ENCODE measurements at places on chromosomes 7 and 10.
A peak's percentile ranks its signal among the peaks of the same experiment; 100 is the strongest.

- DNase-seq: no peak
Measured at GRCh38 chr7:87199241-87199640, 20.3 kb downstream of the TMEM243 start.

- no peak for DNase-seq
Measured at GRCh38 chr7:40092182-40092581, 42.2 kb downstream of the MPLKIP start.

DNA sequence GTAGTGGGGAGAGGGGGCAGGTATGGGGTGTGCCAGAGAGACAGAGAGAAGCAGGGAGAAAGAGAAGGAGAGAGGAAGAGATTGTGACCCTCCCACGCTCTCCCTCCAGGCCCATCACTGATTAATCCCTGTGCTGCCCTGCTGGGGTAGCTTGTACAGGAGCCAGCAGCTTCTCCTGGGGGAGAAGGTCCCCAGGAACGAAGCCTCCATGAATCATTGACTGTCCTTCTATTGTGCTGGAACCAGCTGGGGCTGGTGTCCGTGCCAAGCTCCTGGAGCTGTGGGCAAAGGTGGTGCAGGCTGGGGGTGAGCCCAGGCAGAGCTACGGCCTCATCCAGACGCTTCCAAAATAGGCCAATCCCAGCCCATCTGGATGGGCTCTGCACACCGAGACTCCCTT lies 20.9 kb downstream of the AQP1 start:
- DNase-seq: no peak

DNA sequence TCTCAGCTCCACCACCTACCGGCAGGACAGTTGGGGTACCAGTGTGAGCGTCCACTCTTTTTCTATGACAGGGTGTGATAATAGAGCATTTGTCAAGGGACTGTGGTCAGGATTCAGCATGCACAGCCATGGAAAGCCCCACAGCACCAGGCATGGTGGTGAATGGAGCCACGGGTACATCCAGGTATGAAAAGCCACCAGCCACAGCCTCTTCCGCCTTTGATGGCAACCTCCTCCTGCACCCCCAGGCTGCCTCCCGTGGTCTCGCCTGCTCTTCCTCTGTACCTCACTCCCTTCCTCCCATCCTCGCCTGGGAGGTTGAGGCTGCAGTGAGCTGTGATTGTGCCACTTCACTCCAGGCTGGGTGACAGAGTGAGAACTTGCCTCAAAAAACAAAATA lies 90.2 kb upstream of the CHST15 start:
- DNase-seq: no peak

DNA sequence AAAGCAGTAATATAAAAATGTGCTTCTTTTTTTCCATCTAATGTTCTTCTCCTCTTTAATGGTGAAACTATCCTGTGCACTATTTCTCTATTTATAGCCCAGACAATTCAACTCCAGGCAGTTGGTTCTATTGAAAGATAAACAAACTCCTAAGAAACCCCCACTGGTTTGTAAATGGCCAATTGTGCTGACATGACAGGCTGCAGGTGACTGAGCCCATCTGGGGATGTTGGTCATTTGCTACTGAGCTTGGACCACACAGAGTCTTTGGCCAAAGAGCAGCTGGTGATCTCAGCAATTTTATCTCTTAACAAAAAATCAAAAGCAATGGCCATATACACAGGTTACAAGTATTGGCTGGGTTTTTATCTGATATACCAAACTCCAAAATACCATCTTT lies 631.8 kb upstream of the CELF2 start:
- DNase-seq: no peak

- DNase-seq: no peak
Measured at GRCh38 chr10:100968863-100969186, 479 bp upstream of the SEMA4G start.

DNA sequence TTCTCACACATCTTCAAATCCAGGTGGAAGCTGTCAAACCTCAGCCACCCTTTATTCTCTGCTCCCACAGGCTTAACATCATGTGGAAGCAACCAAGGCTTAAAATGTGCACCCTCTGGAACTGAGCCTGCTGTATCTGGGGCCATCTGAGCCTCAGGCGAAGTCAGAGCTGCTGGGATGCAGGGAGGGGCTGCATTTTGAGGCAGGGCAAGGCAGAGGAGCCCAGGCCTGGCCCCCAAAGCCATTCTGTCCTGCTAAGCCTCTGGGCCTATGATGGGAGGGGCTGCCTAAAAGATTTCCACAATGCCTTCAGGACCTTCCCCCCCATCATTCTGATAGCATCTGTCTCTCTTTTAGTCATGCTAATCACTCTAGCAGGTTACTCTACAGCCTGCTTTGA lies 51.7 kb upstream of the COBL start:
- no peak for DNase-seq

GRCh38 chr7:142063551-142064442 lies 47.7 kb upstream of the MGAM2 start:
- no peak for DNase-seq

- DNase-seq: no peak
Measured at GRCh38 chr7:68394131-68394530, 1204.1 kb upstream of the AUTS2 start.

- no peak for DNase-seq
Measured at GRCh38 chr7:16202303-16202702, 219.0 kb downstream of the CRPPA start.

DNA sequence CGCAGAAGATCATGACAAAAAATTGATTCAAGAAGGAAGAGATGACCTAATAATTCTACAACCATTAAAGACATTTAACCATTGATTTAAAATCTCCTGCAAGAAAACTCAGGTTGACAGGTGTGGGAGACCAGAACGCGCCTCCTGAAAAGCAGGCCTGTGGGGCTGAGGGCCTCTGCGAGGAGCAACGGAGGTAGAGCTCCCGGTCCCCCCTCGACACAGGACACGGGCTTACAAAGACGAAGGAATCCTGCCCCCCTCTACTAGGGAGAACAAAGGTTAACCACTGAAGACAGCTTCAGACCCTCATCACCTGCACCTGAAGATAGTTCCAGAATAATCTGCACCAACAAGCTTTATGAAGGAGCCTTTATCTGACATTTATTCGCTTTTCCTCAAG lies 55.9 kb upstream of the INPP5A start:
- no peak for DNase-seq

DNA sequence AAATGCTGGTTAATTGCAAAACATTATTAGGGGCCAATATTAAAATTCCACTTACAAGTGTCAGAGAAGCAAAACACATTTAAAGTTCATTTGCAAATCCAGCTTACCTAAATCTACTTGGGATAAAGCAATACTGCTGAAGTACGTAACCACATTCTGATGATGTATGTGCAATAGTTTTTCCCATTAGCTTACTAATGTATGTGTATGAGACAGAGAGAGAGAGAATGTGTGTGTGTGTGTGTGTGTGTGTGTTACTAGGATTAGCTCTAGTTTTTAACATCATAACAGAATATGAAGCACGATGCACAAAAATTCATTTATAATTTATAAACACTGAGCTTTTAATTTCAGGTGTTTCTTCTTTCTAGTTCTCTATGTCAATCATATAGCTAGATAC lies 1074.2 kb upstream of the C7orf33 start:
- no peak for DNase-seq

DNA sequence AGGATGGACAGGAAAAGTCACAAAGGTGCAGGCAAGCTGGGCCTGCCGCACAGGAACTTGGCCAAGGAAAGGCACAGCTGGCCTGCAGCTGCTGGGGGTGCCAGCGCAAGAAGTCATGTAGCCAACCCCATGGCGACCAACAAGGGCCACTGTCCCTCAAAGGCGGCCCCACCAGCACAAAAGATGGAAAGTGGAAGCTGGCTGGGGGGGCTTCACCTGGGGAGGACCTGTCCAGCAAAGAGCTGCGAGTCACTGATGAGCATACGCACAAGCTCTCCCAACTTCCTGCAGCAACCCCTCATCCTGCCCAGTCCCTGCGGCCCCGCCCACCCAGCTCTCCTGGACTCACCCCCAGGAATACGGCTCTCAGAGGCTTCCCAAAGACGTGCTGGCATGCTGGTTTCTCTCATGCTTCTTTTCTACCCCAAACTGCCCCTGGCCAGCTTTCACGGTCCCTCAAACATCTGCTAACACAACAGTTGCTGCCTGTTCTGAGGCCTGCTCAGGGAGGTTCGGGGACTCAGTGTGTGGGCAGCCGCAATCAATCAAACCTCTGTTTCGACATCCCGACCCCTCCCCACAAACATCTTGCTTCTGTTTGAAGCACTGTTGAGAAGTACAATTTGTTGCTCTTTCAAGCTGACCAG lies 67.6 kb downstream of the FAM53B start:
- no peak for DNase-seq

GRCh38 chr10:113126229-113127201 lies 176.5 kb downstream of the TCF7L2 start:
- peak; percentile 52 for DNase-seq

GRCh38 chr10:59563531-59563930 lies 146.1 kb downstream of the SLC16A9 start:
- DNase-seq: no peak

DNA sequence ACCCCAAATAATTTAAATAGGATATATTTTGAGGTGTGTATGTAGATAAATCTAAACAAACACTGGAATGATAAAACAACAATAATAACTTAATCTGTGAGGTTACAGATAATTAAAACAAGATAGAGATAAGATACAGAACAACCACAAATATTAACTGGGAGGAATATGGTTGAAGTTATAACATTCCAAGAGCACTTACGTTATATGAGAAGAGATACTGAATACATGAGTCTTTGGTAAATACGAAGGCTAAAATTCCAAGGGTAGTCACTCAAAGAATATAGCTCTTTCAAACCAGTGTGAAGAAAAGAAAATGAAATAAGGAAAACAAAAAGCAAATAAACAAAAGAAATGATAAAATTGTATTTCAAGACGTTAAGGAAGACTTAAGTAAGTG lies 76.0 kb upstream of the MYO3A start:
- no peak for DNase-seq

DNA sequence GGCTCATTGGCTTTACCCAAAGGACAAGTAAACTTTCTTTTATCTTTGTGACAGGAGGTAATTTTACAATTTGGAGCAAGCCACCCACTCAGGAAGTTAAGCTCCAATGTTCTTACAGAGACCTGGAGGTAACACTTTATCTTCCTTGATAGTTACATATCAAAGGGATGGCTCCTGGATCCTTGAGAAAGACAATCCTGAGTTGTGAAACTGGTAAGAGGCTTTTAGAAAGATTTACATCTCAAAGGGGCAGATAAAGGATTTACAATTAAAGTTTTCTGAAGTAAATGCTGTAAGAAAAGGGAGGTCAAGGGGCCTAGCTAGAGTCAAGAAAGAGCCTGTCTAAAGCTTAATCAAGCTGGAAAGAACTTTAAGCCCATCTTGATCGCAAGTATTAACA lies 124.4 kb upstream of the ZNF804B start:
- no peak for DNase-seq

- no peak for DNase-seq
Measured at GRCh38 chr10:118498623-118499022, 96.8 kb downstream of the PRLHR start.

Measured in NCI-H1105 (cell line).